ENCODE measurements at places on chromosomes 1 and 21.
A peak's percentile ranks its signal among the peaks of the same experiment; 100 is the strongest.

GRCh38 chr1:175826705-175827104 lies 83.3 kb upstream of the TNR start:
- no peak for DNase-seq

GRCh38 chr1:37035796-37036666 lies 1.7 kb upstream of the GRIK3 start:
- DNase-seq = peak; percentile 4

DNA sequence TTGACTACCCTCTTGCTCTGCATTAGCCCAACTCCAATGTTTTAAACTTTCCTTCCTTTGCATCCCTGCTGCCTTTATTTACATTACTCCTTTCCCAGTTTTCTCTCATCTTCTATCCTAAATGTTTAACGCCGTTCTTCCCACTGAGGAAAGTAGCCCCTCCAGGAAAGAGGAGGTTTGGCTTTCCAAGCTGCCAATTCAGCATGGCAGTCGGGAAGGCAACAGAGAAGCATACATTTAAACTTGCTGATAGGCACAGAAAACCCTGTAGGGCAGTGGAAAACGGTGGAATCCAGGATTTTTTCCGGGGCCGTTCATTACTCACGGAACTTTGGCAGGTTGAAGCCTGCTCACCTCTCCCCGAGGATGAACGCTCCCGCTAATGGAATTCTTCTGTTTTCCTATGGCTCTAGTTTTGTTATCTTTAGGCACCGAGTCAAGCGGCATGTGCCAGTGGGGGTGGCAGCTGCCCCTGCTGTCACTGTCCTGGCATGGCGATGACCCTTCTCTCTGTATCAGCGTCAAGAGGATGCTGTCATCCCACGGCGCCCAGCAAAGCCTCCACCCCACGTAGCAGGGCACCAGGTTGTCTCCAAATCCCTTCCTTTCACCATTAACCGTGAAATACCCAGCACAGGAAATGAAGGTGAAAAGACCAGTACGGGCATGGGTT lies 48.3 kb downstream of the ZBTB18 start:
- DNase-seq = no peak

DNA sequence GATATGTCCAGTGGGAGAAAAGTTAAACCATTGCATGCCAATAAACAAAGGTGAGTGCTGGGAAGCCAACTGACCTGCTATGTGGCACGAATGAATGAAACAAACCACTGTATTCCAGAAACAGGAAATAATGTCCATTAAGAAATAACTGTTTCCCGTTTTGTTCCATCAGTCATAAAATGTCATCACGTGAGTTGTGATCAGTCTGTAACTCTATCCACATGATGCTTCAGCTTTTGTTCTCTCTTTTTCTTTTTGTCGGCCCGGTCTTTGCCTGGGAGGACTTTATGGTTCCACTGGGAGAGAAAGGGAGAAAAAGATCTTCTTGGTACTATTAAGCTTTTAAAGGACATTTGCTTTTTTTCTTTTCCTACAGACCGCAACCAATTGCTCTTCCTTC lies 179.9 kb downstream of the TGFB2 start:
- no peak for DNase-seq
